ENCODE measurements at places on chromosomes 1 and 21.

DNA sequence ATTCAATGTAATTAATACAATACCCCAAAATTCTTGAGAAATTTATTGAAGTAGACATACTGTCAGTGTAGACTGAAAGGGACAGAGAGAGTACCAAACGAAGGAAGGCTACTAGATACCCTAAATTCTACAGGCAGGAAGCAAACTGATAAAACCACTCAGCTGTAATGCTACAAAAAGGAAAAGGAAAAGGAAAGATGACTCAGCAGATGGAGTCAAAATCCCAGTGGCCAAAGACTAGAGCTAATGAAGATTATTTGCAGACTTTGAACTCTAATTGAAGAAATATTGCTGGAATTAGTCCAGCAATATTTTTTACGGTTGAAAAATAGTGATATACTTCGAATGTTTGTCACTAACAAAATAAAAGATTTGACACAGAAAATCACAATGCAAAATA lies 671.9 kb downstream of the BRINP3 start:
- DNase-seq, result no peak

- no peak for DNase-seq
These were observed 8.8 kb downstream of the IFNGR2 start for GRCh38 chr21:33411949-33412430.

- peak; percentile 90 for DNase-seq
These were observed 49.9 kb downstream of the XCL1 start for GRCh38 chr1:168626326-168626725.

DNA sequence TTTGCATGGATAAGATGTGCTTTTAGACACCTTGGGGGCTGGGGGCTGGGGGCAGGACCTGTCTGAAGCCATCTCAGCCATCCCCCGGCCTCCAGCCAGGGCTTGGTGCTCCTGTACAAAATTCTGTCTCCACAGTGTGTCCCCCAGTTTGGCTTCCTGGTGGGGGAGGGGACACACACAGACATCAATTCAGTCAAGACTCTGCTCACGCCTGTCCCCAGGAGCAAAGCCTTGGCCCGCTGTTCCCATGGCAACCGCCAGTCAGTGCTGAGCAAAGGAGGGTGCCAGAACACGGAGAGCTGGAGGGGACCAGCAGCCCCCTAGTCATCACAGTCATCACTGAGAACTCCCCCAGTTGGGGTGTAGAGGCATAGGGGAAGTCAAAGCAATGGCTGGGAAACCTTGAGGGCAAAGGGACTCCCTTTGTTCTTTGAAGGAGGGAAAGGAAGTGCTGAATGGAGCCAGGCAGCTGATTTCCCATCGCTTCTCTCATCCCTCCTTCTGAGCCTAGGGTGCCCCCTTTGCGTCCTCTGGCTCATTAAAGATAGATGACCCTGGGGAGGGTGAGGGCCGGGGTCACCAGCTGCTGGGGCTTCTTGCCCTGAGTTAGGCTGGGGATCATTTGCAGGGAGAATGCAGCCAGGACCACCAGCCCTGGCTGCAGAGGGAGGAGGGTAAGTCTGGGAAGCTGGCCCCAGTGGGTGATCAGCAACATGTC lies 134.9 kb upstream of the IPO9 start:
- DNase-seq, result no peak

DNA sequence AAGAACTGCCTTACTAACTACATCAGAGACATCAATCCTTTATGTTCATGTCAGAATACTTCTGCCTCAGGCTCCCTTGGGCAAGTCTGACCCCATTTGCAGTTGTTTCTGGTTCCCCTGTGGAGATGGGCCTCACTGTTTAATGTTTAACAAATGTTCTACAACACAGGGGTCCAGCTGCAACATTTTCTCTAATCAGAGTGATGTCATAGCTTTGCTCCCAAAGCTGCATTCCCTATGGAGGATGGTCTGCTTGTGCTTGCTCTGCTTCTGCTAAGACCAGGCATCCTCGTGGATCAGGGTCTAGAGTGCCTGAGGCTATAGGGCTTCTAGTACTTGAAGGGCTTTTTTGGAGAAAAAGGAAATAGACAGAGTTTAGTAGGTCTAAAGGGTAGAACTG lies 1071.2 kb downstream of the TTLL7 start:
- DNase-seq, result no peak

All from MV-4-11 (cell line).